ENCODE measurements at places on chromosomes 7 and 10.

- no peak for DNase-seq
Measured at GRCh38 chr10:10605551-10606081, 412.1 kb upstream of the CELF2 start.

GRCh38 chr10:87622314-87623004, 37.2 kb upstream of the PAPSS2 start:
- no peak for DNase-seq

- DNase-seq, result no peak
Measured at GRCh38 chr7:23691320-23691719, 11.3 kb downstream of the FAM221A start.

DNA sequence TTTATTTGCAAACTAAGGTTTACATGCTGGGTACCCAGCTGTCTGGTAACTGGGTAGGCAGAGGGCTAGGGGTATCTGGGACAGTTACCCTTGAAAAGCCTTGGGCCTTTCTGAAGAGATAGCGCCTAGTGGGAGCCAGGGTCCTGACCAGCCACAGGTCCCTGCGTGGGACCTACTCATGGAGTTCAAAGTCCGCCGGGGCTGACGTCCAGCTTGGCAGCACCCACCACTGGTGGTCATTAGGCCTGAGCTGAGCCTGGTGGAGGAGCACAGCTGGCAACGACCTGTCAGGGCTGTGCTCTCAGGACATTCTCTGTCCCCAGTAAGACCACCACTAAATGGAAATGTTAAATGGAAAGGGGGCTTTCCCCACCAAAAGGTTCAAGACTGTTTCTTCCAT, 20.0 kb downstream of the GUSB start:
- DNase-seq, result no peak

GRCh38 chr7:16982640-16983350, 101.0 kb upstream of the AGR3 start:
- no peak for DNase-seq

DNA sequence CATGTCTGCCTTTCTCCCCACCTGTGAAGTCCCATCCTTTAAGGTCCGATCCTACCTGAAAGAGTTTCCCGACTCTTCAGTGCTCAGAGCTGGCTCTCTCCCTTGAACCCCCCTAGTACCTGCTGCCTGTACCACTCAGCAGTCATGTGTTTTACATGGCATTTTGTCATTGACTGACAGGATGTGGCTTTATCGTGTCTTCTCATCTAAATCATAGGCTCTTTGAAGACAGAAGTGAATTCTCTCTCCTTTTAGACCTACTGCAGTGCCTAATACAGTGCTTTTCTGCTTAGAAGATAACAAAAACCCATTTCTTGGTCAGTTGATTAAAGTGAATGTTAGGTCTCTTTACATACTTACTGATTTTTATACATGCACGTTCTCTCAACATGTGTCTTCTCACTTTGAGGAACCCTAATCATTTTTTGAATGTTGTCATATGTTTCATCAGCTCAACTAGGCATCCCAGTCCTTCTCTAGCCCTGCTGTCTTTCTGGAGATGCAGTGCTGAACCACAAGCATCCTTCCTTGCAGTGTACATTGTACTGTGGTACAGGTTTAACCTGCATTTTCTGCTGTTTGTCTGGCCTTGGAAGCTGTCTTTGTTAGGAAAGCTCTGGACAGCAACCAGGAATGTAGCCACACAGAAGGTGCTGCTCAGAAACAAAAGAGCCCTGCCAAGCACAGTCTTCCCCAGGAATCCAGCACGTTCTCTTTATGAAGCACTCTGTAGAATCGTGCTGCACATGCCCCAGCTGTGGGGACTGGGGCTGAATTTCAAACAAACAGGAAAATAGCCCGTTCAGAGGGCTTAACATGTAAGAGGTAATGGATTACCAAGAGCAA, 28.1 kb upstream of the LRRC4 start:
- DNase-seq, result no peak

DNA sequence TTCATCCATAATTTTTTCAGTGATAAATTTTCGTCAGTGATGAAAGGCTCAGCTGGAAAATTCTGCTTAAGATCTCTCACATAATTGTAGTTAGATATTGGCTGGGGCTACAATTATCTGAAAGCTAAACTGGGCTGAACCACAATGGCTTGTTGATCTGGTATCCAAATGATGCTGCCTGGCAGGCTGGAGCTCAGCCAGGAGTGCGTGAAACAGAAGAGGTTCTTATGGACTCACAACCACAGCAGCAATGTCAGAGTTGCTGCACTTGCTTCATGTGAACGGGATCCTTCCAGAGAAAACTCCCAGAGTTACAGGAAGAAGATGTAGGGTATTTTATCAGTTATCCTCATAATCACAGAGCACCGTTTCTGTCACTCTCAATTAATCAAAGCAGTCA, 533.2 kb upstream of the POM121L12 start:
- no peak for DNase-seq

All from anterior cingulate cortex (tissue), 58 donors.